ENCODE measurements at places on chromosomes 16 and 17. TPM values are rescaled to one million over a fixed set of nuclear protein-coding genes. Genes with fewer than 3 reads are reported as not detected.

- DNase-seq: no peak
These were observed 5.8 kb downstream of the PCTP start for GRCh38 chr17:55756689-55757088.

- no peak for DNase-seq
These were observed 132.6 kb upstream of the NOL11 start for GRCh38 chr17:67585077-67585602.

DNA sequence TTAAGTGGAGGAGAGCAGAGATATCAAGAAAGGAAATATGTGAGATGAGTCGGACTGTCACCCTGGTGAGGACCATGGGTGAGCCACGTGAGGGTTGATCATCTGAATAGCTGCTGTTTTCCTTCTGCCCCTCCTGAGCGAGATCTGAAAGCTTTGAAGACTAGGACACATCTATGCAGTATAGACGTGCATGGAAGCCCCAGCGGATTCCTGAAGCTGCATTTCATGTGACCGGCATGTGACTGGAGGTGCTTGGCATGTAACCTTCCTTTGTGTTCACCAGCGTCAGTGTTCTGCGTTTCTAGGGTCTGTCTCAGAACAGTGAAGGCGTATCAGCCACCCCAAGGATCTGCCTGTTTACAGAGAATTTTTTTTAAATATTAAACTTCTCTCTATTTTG, 75.1 kb downstream of the MSI2 start:
- no peak for DNase-seq

GRCh38 chr16:583470-583814, 6.4 kb upstream of the RAB40C start:
- DNase-seq: no peak

GRCh38 chr17:83133302-83134121, 54.1 kb downstream of the METRNL start:
- no peak for DNase-seq

GRCh38 chr17:21382560-21383495, 6.7 kb downstream of the KCNJ12 start:
- no peak for DNase-seq

Gene IL32
- polyA plus RNA-seq: 300 TPM

- no peak for DNase-seq
These were observed 3.0 kb upstream of the CDH15 start for GRCh38 chr16:89168381-89169189.

- no peak for DNase-seq
These were observed 12.1 kb downstream of the NDEL1 start for GRCh38 chr17:8447799-8448198.

Gene NAGPA
- 5.4 TPM for polyA plus RNA-seq

DNA sequence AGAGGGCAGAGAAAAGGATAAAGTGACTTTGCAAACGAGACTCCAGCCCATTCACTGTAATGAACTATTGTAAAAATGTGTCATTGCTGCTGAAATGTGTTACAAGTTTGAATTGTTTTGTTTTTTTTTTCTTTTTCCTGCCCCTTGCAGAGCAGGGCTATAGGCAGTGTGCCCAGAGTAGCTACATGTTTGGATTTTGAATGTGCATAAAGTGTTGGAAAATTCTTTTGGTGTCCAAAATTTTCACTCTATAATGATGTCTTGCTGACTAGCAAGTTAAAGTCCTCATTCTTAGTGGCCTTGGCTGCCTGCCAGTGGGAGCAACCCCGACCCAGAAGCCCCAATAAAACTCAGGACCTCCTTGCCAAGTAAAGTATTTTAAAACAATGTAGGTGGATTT, 66.5 kb downstream of the IGF2BP1 start:
- no peak for DNase-seq

DNA sequence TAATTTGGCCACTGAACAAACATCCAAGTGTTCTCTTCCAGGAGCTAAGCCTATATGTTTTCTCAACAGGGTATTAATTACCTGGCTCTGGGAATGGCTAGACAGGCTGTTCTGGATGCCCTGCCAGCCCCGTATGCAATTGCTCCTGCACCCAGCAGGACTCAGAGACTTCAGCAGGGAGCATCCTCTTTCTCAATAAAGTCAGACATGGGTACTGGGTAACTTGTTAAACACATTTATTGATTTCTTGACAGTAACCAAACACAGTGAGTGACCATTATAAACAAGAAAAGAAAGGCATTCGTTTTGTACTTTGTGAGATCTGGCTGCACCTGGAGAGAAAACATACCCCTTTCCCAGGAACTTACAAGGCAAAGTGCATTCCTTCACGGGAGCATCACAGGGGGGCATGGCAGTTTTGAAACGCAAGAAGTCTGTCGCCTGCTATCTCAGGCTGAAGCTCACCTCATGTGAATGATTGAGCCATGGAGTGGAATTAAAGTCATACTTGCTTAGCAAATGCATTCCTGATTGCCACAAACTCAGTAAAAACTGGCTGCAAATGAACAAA, 369.8 kb downstream of the UTP18 start:
- DNase-seq: no peak

DNA sequence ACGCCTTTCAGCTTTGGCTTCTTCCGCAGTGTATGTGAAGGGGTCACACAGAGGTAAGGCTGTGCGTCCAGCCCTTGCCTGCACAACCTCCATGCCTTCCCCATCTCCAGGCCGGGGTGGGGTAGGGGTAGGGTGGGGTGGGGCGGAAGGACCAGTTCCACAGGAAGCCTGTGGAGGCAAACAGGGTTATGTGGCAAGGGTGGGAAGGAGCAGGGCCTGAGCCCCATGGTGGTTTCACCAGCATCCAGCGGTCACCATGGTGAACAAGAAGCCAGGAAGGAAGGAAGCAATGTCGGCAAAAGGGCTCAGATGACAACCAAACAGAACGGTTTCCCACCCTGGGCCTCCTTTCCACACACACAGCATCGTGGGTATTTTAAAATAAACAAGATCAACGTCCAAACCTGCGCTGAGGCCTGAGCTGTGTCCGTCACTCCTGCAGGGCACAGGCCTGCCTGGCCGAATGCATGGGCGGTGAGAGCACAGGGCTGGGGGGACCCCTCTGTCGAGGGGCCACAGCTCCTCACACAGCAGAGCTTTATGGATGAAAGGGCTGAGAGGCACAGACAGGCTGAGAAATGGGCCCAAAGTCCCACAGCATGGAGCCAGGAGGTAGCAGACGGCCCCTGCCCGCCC, 80.5 kb downstream of the ZNF778 start:
- no peak for DNase-seq

Gene HIGD1B
- 0.28 TPM for polyA plus RNA-seq

DNA sequence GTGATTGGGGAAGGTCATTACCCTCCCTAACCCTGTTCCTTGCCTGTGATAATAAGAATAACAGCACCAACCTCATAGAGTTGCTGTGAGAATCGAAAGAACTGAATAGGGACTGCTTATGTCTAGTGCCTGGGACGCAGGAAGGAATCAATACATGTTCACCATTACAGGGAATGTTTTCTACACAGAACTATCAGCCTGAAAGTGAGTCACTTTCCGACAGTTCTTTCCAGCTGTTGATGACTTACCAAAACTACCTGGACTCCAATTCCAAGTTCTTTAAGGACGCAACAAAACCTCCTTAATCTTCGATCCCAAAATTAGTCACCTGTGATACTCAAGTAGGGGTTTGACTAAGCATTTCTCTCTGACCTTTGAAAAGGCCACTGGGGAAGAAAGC, 29.4 kb downstream of the ZNF423 start:
- no peak for DNase-seq

GRCh38 chr16:28951410-28951943, 740 bp downstream of the NFATC2IP start:
- DNase-seq: peak; percentile 59

Gene SPATA22
- polyA plus RNA-seq: not detected

DNA sequence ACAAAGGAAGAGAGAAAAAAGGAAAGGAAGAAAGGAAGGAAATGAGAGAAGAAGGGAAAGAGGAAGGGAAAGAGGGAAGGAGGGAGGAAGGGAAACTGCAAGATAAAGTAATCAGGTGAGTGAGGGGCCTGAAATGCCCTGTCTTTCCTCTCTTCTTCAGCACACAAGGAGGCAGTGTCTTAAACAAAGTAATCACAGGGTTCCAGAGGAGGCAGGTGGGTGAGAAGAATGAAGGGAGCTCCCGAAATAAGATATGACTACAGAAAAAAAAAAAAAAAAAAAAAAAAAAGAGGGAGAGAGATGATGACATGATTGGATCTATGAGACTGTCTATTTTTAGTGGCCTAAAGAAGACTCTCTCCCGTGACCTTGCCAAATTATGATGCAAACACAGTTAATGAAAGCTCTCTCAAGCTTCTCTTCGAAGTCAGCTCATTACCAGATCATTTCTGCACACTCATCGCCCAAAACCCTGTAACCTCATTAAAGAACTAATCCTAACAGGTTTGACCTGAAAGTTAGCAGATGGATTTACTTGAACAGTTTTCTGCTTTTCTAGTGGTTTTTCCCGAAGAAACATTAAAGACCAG, 53.6 kb downstream of the CDH11 start:
- no peak for DNase-seq

GRCh38 chr17:29640981-29641642, 18.4 kb upstream of the CORO6 start:
- DNase-seq: no peak

Gene TNFRSF13B
- 0.26 TPM for polyA plus RNA-seq

Gene DPEP3
- 0.22 TPM for polyA plus RNA-seq

GRCh38 chr16:66503030-66503429, 46.9 kb downstream of the TK2 start:
- DNase-seq: no peak

Gene C1QL1
- 0.57 TPM for polyA plus RNA-seq

Gene NOG
- not detected for polyA plus RNA-seq

- DNase-seq: no peak
These were observed 234.6 kb upstream of the MON1B start for GRCh38 chr16:76956394-76956793.

GRCh38 chr16:11916524-11917285, 949 bp upstream of the GSPT1 start:
- DNase-seq: no peak

Gene CACNG3
- not detected for polyA plus RNA-seq

GRCh38 chr17:45293413-45294211, 23.2 kb downstream of the MAP3K14 start:
- DNase-seq: no peak

Gene HSPB9
- 4.0 TPM for polyA plus RNA-seq

- no peak for DNase-seq
These were observed 503.9 kb downstream of the HAPSTR1 start for GRCh38 chr16:9595393-9595792.

- DNase-seq: no peak
These were observed 137.9 kb downstream of the FTO start for GRCh38 chr16:53841884-53842283.

DNA sequence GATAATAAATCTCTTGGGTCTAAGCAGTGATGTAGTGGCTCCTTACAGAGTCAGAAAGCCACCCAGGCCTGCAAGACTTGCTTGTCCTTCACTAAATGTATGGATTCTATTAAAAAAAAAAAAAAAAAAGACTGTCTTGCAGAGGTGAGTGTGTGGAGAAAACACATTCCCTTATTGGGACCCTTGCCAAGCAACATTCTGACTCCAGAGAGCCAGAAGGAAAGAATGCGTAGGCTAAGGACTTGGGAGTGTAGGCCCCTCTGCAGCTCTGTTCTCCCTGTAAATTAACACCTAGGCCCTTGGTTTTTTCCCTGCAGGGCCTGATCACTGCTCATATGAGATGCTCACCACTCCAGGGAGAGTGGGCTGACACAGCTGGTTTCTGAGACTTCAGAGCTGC, 17.8 kb downstream of the SCPEP1 start:
- no peak for DNase-seq

- no peak for DNase-seq
These were observed 6.4 kb upstream of the CACNG4 start for GRCh38 chr17:66957951-66958579.

Gene CCDC200
- 1.3 TPM for polyA plus RNA-seq

DNA sequence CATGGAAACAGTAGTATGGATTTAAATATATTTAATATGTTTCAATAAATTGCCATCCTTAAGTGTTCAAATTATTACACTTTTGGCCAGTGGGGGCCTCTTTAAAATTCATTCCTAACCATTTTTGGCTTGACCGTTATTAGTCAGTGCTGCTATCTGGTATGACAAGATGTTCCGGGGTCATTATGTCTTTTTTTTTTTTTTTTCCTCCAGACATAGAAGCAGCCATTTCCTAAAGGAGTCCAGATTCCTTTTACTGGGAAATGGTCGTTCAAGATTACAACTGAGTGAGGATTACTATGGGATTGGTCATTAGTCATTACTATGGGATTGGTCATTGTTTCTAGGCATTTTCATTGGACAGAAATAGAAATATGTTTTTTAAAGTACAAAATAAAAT, 53.4 kb downstream of the NF1 start:
- DNase-seq: no peak

All from liver (tissue), 10 donors.